ENCODE measurements at places on chromosomes 16 and 17. TPM values are rescaled to one million over a fixed set of nuclear protein-coding genes. Genes with fewer than 3 reads are reported as not detected.

DNA sequence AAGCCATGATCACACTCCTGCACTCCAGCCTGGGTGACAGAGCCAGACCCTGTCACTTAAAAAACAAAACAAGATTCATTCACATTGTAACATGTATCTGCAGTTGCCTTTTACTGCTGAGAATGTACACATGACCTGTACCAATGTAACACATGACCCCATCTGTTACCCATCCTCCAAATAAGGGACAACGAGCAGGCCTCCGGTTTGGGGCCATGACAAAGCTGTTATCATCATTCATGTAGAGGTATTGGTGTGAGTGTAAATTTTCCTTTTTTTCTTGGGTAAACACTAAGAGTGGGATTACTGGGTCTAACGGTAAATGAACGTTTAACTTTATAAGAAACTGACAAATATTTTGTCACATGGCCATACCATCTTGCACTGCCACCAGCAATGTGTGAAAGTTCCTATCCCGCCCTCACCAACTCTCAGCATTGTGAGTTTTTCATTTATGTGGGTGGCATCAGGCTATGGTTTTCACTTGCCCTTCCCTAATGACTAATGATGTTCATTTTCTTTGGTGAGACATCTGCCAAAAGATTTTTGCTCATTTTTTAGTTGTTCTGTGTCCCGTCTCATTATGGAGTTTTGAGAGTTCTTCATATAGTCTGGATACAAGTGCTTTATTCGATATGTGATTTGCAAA lies 145.5 kb downstream of the C16orf78 start:
- H3K4me1 ChIP-seq, result no peaks in the 10 kb centered on the region
- no peaks in the 10 kb centered on the region for H3K27me3 ChIP-seq
- DNase-seq, result no peak
- H3K4me3 ChIP-seq, result no peak overlapping the region

- H3K4me1 ChIP-seq, result peaks cover 41% of the 10 kb centered on the region
- no peaks in the 10 kb centered on the region for H3K27me3 ChIP-seq
- H3K27ac ChIP-seq, result peak overlapping the region; percentile 38
- no peak overlapping the region for H3K4me3 ChIP-seq
- DNase-seq, result no peak
- H3K36me3 ChIP-seq, result peaks cover 14% of the 10 kb centered on the region
These were observed 36.7 kb downstream of the ARHGAP17 start for GRCh38 chr16:24978370-24978914.

The ZFPM1 gene
- 0.27 TPM for total RNA-seq

The SBK1 gene
- total RNA-seq, result not detected

DNA sequence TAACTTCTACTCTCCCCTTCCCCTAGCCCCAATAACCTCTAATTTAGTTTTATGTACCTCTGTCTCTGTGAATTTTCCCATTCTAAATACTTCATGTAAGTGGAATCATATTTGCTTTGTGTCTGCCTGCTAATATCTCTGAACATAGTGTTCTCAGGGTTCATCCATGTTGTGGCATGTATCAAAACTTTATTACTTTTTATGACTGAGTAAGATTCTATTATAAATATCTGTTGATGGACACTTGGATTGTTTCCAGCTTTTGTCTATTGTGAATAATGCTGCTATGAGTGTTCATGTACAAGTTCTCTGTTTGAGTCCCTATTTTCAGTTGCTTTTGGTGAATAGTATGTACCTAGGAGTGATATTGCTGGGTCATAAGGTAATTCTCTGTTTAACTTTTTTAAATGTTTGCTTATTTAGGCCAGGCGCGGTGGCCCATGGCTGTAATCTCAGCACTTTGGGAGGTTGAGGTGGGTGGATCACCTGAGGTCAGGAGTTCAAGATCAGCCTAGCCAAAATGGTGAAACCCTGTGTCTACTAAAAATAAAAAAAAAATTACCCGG lies 92.8 kb downstream of the CHD9 start:
- H3K4me1 ChIP-seq, result peaks cover 6% of the 10 kb centered on the region
- no peaks in the 10 kb centered on the region for H3K27me3 ChIP-seq
- peak overlapping the region; percentile 29 for H3K27ac ChIP-seq
- H3K36me3 ChIP-seq, result no peaks in the 10 kb centered on the region

DNA sequence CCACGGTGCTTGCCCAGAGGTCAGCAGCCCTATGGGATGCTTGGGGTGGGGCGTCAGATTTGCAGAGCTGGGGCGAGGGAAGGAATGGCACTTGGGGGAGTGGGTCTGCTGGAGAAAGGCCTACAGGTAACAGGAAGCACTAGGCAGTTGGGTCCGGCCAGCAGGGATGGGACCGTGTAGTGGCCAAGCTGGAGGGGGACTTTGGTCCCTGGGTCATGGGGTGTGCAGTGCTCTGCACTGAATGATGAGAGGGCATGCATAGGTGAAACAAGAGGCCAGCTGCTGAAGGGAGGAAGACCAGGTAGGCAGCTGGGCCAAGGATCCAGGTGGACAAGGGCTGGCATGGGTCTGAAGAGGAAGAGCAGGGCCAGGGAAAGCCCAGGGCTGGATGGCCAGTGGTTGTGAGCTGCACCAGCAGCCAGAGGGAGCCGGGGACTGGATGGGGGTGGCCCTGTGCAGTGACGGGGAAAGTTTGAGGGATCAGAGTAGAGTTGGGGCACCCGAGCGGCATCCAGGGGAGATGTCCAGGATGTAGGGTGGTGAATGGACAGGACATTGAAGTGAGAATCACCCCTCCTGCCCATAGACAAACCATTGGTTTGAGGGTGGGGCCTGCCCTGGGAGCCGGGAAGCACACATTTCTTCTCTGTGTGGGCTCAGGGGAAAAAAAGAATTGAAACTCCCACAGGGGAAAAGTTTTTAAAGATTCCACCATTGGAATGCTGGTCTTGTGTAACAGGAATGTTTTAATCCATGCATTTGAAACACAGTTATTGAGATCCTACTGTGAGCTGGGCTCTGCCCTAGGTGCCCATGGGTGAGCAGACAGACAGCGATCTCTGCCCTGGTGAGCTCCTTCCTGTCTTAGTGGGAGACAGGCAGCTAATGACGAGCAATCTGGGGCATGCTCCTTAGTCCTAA lies 25.1 kb downstream of the RAI1 start:
- peak overlapping the region; percentile 17 for H3K27ac ChIP-seq
- no peak overlapping the region for H3K4me3 ChIP-seq
- no peak for DNase-seq
- peaks cover 43% of the 10 kb centered on the region for H3K4me1 ChIP-seq

DNA sequence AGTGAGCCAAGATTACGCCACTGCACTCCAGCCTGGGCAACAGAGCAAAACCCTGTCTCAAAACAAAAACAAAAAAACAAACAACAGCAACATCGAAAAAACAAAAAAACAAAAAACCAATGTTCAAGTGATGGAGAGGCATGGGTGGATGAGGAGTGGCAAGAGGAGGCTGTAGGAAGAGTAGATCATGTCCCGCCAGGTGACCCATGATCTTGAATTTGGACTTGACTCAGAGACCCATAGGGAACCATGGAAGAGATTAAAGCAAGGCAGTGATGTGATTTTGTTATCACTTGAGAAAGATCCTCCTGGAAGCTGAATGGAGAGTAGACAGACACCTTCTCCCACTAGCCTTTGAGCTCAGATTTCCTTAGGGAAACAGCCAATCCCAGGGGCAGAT lies 11.2 kb downstream of the ABAT start:
- no peak overlapping the region for H3K27ac ChIP-seq
- no peaks in the 10 kb centered on the region for H3K36me3 ChIP-seq
- no peaks in the 10 kb centered on the region for H3K4me1 ChIP-seq
- no peak for DNase-seq
- no peak overlapping the region for H3K4me3 ChIP-seq

DNA sequence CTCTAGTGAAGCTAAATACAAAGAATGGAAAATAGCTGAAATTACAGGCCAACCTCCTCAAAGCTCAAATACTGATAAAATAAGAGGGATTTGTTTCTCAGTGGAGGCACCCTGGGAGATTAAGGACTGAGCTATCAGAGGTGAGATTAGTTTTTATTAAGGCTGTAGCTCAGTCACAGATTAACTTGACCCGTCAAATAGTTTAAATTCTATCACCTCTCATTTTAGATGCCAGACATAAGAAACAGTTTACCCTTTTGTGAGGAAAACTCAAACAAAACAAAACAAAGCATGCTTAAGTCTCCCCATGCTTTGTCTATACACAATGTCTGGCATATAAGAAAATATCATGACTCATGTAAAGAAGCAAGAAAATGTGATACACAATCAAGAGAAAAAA lies 208.3 kb upstream of the PMFBP1 start:
- DNase-seq, result no peak
- H3K4me1 ChIP-seq, result no peaks in the 10 kb centered on the region
- no peaks in the 10 kb centered on the region for H3K27me3 ChIP-seq
- no peak overlapping the region for H3K27ac ChIP-seq
- H3K36me3 ChIP-seq, result no peaks in the 10 kb centered on the region

GRCh38 chr17:7437950-7438614 lies 1.2 kb upstream of the FGF11 start:
- H3K4me1 ChIP-seq, result peaks cover 50% of the 10 kb centered on the region
- H3K27ac ChIP-seq, result no peak overlapping the region
- H3K36me3 ChIP-seq, result no peaks in the 10 kb centered on the region
- DNase-seq, result no peak
- H3K4me3 ChIP-seq, result no peak overlapping the region
- peaks cover 74% of the 10 kb centered on the region for H3K27me3 ChIP-seq

DNA sequence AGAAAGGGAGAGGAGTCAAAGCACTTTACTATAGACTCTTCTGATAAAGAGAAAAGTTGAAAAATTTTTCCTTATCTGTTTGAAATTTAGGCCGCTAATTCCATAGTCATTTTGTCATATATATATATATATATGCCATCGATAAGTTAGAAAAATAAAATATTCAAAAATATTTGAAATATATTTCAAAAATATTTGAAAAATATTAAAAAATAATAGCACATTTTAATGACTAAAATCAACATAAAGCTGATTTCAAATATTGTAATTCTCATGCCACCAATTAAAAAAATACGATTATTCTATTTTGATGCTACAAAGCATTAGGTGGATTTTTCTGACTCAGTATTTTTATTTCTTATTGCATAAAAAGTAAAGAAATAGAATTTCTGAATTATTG lies 87.1 kb downstream of the KIF2B start:
- no peaks in the 10 kb centered on the region for H3K4me1 ChIP-seq
- H3K36me3 ChIP-seq, result no peaks in the 10 kb centered on the region
- no peak for DNase-seq

The PLEKHM1 gene
- total RNA-seq, result 26.7 TPM

DNA sequence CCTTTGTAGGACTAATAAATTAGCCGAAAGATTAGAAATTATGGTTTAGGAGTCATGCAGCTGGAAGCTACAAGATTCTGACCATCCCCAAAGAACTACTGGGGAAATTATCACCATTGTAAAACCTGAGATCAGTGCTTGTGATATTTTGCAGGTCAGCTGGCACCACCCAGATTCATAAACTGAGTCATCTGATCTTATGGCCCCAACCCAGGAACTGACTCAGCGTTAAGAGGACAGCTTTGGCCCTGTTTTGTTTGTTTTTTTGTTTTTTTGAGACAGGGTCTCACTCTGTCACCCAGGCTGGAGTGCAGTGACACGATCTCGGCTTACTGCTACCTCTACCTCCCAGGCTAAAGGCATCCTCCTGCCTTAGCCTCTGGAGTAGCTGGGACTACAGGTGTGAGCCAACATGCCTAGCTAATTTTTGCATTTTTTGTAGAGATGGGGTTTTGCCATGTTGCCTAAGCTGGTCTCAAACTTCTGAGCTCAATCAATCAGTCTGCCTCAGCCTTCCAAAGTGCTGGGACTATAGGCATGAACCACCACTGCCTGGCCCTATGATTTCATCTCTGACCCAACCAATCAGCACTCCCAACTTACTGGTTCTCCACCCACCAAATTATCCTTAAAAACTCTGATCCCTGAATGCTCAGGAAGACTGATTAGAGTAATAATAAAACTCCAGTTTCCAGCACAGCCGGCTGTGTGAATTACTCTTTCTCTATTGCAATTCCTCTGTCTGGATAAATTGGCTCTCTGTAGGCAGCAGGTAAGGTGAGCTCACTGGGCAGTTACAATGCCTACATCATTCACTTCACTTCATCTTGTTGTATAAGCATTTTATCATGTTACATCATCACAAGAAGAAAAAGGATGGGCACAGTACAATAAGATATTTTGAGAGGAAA lies 79.4 kb upstream of the KSR1 start:
- H3K4me3 ChIP-seq, result no peak overlapping the region
- H3K36me3 ChIP-seq, result no peaks in the 10 kb centered on the region
- DNase-seq, result peak; percentile 17
- peaks cover 40% of the 10 kb centered on the region for H3K4me1 ChIP-seq
- H3K27ac ChIP-seq, result peak overlapping the region; percentile 80
- H3K27me3 ChIP-seq, result no peaks in the 10 kb centered on the region

DNA sequence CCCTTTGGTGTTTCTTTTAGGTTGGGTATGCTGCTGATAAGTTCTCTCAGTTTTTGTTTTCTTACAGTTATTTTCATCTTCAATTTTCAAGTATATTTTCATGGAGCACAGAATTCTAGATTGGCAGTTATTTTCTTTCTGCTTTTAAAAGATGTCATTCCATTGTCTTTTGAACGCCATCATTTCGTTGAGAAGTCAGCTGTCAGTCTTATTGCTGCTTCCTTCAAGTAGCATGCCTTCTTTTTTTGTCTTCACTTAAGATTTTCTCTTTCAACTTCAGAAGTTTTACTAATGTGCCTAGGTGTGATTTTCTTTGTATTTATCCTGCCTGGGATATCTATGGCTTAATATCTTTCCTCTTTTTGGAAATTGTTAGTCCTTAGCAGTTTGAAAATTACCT lies 262.2 kb upstream of the PMFBP1 start:
- H3K27me3 ChIP-seq, result no peaks in the 10 kb centered on the region
- no peak for DNase-seq
- H3K36me3 ChIP-seq, result no peaks in the 10 kb centered on the region
- no peaks in the 10 kb centered on the region for H3K4me1 ChIP-seq
- no peak overlapping the region for H3K27ac ChIP-seq

GRCh38 chr16:81445143-81445961 lies 744 bp downstream of the CMIP start:
- H3K4me3 ChIP-seq, result peak overlapping the region; percentile 92
- no peaks in the 10 kb centered on the region for H3K27me3 ChIP-seq
- H3K36me3 ChIP-seq, result no peaks in the 10 kb centered on the region
- peak overlapping the region; percentile 85 for H3K27ac ChIP-seq
- peak; percentile 78 for DNase-seq
- H3K4me1 ChIP-seq, result peaks cover 53% of the 10 kb centered on the region

DNA sequence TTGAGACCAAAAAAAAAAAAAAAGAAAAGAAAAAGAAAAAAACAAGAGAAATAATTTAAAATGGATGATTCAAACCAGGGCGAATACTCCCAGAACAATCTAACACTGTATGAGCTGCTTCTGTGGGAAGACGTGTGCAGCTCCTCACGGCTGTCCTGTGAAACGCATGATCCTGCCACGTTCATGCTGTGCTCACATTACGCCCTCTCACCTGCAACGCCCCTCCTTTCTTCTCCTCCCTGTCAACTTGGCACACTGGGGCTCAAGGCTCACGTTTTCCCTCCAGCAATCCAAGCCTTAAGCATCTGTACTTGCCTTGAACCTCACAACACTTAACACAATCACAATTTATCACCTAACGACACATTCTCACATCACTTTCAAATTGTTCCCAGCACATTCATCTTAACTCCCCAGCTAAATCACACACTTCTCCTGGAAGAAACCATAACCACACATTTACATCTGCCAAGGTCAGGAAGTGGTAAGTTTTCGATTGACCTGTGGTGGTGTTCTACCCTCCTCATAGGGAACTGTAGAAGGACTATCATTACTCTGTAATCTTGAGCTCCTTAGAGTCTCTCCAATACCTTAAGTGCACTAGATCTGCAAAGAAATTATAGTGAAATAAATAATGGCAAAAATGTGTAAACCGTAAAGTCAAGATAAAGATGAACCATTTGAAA lies 29.1 kb downstream of the MBTPS1 start:
- DNase-seq, result no peak
- H3K27ac ChIP-seq, result no peak overlapping the region
- H3K4me1 ChIP-seq, result peaks cover 11% of the 10 kb centered on the region
- H3K4me3 ChIP-seq, result no peak overlapping the region
- peaks cover 53% of the 10 kb centered on the region for H3K36me3 ChIP-seq
- H3K27me3 ChIP-seq, result no peaks in the 10 kb centered on the region

The KRTAP9-2 gene
- total RNA-seq, result not detected

All from sigmoid colon (tissue), 7 donors.